Activated CD4-positive, alpha-beta T cell treated with anti-CD3 and anti-CD28 coated beads, Interleukin-2, amount 10 ng/mL, durations not matched to agents 7 days and 5 days (primary cell): ENCODE measurements at places on chromosomes 12 and 14. TPM values are rescaled to one million over a fixed set of nuclear protein-coding genes. Genes with fewer than 3 reads are reported as not detected.

DNA sequence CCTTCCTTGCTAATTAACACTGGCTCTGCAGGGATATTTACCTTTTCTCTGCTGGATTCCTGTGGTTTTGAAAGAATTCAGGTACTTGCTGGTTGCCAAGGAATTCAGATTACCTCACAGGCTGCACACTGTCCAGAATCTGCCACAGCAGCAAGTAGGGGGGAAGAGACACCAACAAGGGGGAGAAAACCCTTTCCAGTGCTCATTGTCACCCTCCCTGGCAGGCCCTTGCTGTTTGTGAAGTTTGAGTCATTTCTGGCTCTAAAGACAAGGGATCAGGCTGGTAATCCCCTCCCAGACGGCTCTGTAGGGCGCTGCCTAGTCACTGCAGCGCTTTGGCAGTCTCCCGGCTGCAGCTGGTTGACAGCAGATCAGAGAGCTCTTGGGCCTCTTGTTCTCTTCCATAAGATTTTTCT is 50.8 kb downstream of the TTLL5 start:
- no peak for DNase-seq

DNA sequence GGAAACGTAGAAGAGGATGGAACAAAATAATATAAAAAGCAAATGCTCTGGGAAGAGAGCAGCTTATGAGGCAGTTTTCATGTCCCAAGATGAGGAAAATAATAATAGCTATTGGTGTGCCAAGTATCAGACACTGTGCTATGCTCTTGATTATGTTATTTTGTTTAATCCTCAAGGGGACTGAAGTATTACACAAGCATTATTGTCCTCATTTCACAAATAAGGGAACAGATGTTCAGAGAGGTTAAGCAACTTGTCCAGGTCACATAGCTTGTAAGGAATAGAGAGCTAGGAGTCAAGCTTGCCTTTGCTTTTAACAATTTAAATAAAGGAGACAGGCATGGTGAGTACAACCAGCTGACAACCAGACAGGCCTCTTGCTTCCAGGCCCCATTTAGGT is 26.9 kb upstream of the LTBP2 start:
- no peak for DNase-seq

DNA sequence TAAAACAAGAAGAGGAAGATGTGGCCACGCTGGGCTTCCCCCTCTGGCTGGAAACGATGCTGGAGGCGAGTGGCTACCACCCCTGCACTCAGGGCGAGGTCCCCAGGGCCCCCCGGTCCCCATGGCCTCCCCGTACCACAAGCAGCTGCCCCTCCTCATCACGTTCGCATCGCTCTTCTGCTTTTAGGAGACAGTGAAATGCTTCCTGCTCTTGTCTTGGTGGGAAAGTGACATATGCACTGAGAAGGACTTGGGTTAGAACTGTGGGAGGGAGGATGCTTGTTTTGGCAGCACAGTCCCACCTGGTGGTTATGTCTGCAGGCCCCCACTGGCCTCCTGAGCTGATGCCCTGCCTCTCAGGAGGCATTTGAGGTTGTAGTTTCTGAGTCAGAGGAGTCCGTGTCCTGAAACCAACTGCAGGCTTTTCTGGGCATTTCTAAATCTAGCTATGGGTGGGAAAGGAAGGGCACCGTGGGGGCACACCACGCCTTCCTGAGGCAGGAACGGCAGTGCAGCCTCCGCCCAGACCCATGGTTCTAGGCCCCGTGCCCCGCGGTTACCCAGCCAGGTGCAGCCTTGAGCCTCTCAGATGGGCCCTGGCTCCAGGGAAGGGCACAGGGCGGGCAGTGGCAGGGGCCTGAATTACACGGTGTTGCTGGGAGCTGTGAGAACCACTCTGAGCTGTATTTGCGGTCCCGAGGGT is 139.3 kb downstream of the ADGRD1 start:
- DNase-seq, result peak; percentile 20

DNA sequence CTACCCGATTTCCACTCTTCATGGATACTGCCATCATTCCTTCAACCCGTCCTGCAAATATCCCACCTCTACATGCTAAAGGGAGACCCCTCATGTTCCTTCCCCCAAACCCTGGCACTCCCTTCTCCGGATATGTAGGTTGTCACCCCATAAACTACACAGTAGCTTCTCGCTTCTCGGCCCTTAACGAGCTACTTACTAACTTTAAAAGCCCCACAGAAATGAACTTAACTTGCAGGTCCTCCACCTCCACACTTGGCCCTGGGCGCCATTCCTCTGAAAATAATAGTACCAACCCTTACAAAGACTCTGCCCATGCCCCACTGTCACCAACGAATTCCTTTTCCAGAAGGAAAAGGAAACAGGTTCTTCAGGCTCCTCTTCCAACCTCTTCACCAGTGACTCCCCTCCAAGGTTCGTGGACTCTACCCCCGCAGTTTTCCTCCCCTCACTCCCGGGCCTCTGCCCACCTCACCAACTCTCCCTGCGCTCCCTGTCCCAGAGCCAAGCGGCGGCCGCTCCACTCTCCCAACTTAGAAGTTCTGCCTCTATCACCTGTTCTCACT is 1.2 kb downstream of the SPPL3 start:
- no peak for DNase-seq

The TMEM229B gene
- total RNA-seq, result 25.1 TPM

The HEBP1 gene
- total RNA-seq, result 19.6 TPM

The MED6 gene
- 45.9 TPM for total RNA-seq

- no peak for DNase-seq
These were observed 130.7 kb downstream of the DHRS2 start for GRCh38 chr14:23766737-23767401.

The CPNE6 gene
- not detected for total RNA-seq

DNA sequence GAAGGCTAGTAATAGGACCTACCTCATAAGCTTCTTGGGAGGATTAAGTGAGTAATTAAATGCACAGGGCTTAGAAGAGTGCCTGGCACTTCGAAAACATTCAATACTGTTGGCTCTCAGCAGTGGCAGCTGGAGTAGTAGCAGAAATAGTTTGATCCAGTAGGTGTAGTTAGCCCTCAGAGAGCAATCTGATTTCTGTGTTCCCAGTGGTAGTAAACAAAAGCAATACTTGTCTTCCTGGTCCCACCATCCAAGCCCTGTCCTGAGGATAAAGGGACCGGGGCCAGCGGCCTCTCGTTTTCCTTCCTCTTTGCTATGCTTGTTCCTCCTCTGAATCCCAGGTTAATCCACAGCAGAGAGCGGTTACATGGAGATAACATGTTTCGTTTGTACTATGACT is 131.6 kb downstream of the SAMD4A start:
- no peak for DNase-seq
